ENCODE measurements at places on chromosomes 12 and 14.

DNA sequence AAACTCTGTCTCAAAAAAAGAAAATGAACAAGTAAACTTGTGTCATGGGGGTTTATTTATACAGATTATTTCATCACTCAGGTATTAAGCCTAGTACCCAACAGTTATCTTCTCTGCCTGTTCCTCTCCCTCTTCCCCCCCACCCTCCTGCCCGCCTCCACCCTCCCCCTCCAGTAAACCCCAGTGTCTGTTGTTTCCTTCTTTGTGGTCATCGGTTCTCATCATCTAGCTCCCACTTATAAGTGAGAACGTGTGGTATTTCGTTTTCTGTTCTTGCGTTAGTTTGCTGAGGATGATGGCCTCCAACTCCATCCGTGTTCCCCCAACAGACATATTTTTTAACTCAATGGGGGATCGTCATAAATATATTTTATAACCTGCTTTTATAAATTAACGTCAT is 12.3 kb downstream of the IL31 start:
- no peak for DNase-seq

- no peak for DNase-seq
Observed at GRCh38 chr14:68317239-68317638, 475.6 kb downstream of the ZFP36L1 start.

- no peak for DNase-seq
Observed at GRCh38 chr14:40599725-40600124, 1007.0 kb upstream of the LRFN5 start.

GRCh38 chr14:60933920-60934655 is 46.8 kb downstream of the TRMT5 start:
- DNase-seq = no peak

- peak; percentile 53 for DNase-seq
Observed at GRCh38 chr14:39488600-39488999, 56.4 kb upstream of the FBXO33 start.

- peak; percentile 54 for DNase-seq
Observed at GRCh38 chr12:112937741-112938719, at the start of gene OAS3. OAS3 (plus strand) TSS chr12:112938474; CDS start chr12:112938531, 57 bp downstream.

GRCh38 chr14:45091710-45092109 is 7.8 kb downstream of the PRPF39 start:
- no peak for DNase-seq

DNA sequence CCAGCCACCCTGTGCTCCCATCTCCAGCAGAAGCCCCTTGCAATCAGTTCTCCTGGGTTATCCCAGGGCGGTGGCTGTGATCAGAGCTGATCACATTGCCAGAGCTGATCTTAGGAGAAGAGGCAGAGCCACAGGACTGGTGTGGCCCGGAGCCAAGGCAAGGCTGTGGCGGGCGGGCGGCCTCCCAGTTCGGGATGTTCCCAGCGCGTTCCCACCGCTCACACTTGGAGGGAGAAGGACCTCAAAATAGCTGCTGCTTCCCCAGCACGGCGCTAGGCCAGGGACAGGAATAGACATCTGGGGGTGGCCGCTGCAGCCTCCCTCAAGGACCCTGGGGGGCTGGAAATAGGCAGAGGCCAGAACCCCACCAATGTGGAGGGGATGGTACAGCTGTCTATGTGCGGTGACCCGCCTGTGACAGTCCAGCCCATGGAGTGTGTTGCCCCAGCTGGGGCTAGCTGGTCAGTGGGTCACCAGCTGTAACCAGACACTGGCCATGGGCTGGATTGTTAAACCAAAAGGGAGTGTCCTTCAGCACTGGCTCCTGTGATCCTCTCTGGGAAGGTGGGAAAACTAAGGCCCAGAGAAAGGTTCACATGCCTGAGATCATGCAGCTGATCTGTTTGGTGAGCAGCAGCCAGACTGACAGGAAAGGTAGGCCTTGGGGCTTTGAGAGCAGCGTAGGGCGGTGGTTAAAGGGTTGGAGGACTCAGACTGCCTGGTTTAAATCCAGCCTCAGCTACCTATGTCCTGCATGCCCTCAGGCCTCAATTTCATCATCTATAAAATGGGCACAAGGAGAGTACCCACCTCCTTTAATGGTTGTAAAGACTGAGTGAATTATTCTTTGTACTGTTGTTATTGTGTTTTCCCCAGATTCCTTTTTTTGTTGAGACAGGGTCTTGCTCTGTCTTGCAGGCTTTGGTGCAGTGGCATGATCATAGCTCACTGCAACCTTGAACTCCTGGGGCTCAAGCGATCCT is 8.0 kb upstream of the POP5 start:
- no peak for DNase-seq

DNA sequence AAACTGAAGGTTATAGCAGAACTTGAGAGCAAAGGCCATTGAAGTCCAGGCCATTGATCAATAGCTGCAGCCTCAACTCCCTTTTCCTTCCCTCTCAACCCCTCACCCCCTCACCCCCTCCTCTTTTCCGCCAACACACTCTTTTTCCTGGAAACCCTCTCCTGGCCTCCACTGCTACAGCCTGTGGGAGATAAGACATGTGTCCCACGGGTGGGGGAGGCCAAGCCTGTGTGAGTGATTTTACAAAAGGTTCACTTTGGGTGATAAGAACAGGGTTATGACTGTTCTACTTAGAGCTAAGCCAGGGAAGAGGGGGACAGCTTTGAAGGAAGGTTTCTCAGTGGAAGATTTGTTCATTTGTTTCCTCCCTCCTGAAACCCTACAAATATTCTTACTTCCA is 9.2 kb upstream of the FGF23 start:
- DNase-seq = no peak

- no peak for DNase-seq
Observed at GRCh38 chr12:131387281-131388163, 323.4 kb upstream of the SFSWAP start.

- DNase-seq = no peak
Observed at GRCh38 chr12:57741844-57742738, 2.7 kb upstream of the TSPAN31 start.

- DNase-seq = peak; percentile 89
Observed at GRCh38 chr12:76685246-76685678, 78.7 kb upstream of the ZDHHC17 start.

GRCh38 chr14:60184146-60184904 is 19.1 kb upstream of the DHRS7 start:
- DNase-seq = peak; percentile 93

- peak; percentile 57 for DNase-seq
Observed at GRCh38 chr12:44930972-44931600, 55.0 kb upstream of the NELL2 start.

DNA sequence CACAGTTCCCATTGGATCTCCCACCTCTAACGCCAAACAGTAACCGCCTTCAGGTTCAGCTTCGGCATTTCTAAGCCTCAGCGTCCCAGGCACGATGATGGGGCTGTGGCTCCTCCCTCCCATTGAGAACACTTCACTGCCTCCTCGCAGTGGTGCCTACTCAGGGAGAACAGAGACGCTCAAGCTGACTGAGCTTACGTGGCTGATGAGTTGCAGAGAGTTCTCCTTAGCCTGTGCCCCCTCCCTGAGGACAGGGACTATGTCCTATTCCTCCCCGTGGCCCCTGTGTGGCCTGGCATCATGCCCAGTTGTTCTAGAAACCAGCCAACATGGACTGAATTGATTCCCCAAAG is 87.0 kb downstream of the ITPK1 start:
- no peak for DNase-seq

- no peak for DNase-seq
Observed at GRCh38 chr12:82034769-82035168, 275.6 kb upstream of the PPFIA2 start.

- no peak for DNase-seq
Observed at GRCh38 chr12:2785017-2785416, 9.8 kb upstream of the FKBP4 start.

DNA sequence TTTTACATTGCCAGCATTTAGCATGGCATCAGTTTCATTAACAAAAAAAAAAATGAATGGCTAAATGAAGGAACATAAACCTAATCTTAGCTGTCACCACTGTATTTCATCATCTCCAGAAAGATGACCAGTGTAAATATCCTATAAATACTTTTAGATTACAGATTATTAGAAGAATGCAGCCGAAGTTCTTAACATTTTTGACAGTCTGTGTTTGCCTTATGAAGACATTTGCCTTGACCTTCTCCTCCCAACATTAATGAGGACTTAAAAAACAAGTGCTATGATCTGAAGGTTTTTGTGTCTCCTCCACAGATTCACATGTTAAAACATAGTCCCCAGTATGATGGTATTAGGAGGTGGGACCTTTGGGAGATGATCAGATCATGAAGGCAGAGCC is 253.0 kb downstream of the SNAPC1 start:
- DNase-seq = no peak

GRCh38 chr14:104750056-104750752 is 2.7 kb upstream of the SIVA1 start:
- DNase-seq = no peak

DNA sequence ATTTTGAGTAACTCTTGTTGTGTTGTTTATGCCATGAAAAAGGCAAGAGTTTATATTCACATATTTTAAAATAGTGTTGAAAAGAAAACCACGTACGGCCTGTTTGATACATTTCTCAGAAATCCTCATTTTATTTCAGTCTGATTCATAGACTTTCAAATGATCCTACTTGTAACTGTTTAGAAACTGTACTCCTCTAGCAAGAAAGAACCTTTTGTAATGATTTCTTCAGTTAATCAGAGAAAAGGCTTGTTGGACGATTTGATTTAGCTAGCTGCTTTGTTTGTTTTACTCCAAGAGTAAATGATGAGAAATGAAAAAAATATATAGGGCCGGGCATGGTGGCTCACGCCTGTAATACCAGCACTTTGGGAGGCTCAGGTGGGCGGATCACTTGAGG is 17.2 kb downstream of the FBXO34 start:
- no peak for DNase-seq

- no peak for DNase-seq
Observed at GRCh38 chr14:79791055-79791732, 420.1 kb downstream of the DIO2 start.

DNA sequence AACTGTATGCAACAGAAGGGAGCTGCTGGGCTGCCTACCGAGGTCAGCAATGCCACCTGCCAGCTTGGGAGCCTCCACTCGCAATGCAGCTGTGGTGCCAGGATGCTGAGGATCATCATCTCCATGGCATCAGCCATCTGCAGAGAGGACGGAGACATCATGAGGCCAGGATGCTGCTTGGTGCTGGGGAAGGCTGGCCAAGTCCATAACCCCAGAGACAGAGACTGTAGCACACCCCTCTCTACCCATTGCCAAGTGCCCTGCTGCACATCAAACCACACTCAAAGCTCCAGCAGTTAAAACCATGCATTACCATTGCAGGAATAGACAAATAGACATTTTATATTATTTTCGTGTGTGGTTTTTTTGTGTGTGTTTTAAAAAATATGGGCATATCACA is 43.5 kb downstream of the SVOP start:
- no peak for DNase-seq

- no peak for DNase-seq
Observed at GRCh38 chr12:78778339-78778738, 86.2 kb upstream of the SYT1 start.
